T-helper 9 cell (primary cell): ENCODE measurements at places on chromosomes 2 and 18.

- no peak for DNase-seq
Observed at GRCh38 chr2:215791481-215791937, 221.8 kb downstream of the MREG start.

- DNase-seq = no peak
Observed at GRCh38 chr2:238631491-238632180, 204.9 kb downstream of the ASB1 start.

DNA sequence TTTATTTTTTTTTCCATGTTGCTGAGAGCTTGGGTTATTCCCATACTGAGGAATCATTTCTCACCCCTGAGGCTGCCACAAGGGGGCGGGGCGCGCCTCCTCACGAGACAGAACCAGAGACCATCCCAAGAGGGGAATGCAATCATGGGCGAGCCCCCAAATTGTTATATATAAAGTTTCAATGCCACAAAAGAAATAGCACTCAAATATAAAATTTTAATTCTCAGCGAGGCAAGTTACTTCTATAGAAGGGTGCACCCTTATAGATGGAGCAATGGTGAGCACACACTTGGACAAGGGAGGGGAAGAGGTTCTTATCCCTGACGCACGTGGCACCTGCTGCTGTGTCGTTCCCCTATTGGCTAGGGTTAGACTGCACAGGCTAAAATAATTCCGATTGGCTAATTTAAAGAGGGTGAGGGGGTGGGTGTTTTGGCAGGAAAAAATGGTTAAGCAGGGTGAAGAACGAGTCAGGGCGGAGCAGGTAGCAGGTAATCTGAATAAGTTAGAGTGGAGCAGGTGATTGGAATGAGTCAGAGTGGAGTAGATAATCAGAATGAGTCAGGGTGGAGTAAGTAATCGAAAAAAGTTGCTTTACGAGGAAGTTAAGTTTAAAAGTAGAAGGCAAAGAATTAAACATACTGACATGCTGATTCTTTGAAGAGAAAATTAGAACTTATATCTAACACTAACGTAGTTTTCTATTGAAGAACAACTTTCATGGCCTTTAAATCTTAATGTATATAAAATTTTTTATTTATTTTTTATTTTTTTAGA, 177.5 kb downstream of the MTCL1 start:
- DNase-seq = no peak

DNA sequence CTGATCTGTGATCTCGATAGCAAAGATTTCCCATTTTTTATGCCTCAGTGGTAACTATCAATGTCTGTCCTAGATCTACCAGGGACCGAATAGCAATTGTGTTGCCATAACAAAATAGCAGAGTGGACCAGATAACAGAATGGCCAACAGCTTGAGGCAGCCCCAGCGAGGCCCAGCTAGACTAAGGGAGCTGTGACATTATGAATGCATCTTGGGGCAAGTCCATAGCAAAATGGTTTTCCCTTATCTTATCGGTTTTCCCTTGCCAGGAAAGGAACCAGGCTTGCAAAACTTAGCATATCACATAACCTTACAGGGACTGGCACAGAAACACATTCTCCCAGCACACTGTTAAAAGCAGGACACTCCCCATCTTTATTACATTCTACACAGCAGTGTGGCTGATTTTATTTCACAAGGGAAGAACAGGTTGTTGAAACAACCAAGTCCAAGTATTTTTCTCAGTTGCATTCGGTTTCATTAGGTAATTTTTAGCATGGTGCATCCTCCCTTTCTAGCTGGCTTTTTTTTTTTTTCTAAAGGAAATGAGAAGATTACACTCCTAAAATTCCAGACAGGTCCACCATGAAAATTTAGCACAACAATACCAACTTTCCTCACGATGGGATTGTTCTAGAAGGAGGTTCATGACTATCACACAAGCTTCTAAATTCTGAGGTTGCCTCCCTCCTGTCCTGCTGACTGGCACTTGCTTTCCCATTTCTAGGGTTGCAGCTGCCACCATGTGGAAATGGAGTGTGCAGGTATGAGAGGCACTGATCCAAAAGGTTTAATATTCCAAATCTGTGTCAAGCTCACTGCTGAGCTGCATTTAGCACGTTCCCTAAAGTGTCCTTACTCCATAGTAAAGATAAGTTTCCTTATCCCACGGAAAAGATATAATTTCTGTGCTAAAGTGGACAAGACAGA, 97.0 kb upstream of the SLC35G4 start:
- no peak for DNase-seq

GRCh38 chr2:157722580-157723234, 94.0 kb upstream of the ACVR1C start:
- no peak for DNase-seq

- DNase-seq = no peak
Observed at GRCh38 chr18:62610701-62611411, 88.0 kb downstream of the ZCCHC2 start.

DNA sequence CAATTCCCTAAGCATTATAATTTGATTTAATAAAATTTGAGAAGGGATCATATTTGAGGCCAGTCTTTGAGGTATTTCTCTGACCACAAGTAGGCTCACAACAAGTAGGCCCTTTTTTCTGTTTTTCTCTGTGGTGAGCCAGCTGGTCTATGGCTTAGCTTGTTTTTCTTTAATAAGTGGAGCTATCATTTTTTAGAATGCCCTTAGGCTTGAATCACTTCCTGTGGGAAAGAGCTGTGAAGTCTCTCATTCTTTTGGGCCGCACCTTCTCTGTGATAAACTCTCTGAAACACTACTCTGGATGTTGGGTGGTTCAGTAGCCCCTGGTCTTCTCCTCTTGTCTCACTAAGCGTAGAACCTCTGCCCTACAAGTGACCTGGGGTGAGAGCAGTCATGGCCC, 235.9 kb downstream of the SUCLG1 start:
- no peak for DNase-seq

DNA sequence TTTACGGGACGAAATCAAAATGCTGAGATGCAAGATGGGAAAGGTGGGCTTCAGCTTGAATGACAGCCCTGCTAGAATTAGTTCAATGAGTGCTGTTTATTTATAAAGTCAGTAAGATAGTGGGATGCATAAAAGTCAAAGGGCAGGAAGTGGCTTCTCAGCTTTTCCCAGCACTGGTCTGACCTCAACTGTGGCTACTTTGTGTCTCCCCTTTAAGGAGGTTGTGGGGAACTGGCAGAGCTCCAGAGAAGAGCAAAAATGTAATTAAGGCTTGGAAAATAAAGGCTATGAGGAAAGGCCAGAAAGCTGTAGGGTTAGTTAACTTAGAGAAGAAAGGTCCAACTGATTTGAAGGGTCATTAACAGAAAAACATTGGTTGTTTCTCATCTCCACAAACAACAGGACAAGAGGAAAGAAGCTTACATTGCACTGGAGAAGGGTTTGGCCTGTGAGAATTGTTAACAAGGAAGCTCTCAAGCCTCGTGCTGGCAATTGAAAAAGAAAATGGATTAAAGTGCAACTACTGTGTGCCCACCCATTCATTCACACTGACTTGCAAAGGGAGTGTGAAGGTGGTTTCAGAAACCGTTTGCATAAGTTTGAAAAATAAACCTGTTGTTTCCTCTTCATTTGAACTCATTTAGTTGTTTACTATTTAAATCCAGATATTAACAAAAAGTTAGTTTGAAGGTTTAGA, 68.8 kb upstream of the CD28 start:
- DNase-seq = no peak

DNA sequence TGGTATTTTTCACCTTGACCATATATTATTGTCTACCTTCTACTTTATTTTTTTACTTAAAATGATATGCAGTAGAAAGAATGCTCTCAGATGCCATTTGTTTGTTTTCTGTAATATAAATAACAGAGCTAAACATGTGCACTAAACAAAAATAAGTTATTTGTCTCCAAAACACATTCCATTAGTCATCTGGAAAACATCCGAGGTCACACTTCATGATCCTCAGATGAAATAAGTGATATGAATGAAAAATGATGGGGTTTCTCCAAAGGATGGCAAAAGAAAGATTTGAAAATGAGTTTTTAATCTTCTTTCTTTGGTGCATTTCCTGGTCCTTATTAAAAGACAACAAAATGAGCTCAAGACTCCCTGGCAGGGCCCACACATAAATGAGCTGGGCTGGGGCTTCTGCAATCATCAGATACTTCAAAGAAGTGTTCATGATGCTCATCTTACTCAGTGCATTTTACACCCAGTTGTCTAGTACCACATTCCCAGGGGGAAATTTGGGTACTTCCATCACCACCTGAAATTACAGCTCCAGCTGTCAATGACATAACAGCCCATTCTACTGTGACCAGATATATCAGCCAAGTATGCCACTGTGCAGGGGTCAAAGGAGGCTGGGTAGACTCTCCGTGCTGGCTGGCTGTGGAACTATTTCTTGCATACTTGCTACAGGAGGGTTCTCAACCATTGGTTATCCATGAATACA, 283.5 kb downstream of the PID1 start:
- DNase-seq = no peak

DNA sequence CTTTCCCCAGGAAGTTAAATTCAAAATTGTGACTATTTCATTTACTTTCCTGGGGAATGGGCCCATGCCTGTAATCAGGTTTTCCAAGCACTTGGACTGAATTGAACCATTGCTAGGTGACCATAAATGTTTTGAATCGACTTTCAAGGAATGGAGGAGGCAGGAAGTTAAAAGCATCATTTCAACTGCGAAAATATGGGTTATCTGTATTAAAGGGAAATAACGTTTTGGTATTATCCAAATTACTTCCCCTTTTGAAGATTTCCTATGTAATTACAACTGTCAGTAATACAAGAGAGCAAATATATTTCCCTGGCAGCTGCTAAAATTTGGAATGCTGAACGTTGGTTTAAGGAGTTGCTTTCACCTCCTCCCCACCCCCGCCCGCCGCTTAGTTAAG, 19.0 kb downstream of the PNO1 start:
- no peak for DNase-seq

DNA sequence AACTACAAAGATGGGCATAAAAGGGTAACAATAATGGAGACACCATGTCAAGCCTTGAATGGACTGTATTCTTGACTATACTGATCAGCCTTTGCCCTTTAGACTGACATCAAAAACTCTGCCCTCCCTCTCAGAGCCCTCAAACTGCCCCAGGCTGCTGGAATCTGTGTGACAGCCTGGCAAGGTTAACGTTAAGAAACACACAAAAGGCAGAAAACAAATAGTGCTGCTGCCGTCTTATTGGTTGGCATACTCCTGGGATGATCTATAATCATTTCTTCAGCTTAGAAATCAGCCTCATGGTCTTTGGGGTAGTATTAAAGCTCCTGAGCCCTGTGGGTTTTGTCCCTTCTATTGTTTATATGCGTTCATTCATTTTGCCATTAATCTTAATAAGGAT, 338.0 kb downstream of the DCC start:
- DNase-seq = no peak

- no peak for DNase-seq
Observed at GRCh38 chr2:207901401-207901800, 123.9 kb downstream of the PLEKHM3 start.

DNA sequence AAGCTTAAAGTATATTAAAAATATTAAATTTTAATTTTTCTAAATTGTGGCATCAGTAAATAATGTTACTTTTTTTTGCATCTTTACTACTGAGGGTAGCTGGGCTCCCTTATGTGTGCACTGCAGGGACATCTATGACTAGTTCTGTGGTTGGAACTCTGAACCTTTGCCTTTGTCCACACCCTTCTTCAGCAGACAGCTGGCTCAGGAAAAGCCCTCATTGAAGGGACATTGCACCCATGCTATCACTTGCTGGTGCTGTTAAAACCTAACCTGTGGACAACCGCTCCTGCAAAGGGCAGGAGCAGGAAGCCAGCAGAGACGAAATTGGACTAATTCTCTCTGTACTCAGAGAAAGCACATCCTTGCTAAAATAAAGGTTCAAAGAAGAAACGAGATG, 30.1 kb downstream of the MOCOS start:
- DNase-seq = no peak

DNA sequence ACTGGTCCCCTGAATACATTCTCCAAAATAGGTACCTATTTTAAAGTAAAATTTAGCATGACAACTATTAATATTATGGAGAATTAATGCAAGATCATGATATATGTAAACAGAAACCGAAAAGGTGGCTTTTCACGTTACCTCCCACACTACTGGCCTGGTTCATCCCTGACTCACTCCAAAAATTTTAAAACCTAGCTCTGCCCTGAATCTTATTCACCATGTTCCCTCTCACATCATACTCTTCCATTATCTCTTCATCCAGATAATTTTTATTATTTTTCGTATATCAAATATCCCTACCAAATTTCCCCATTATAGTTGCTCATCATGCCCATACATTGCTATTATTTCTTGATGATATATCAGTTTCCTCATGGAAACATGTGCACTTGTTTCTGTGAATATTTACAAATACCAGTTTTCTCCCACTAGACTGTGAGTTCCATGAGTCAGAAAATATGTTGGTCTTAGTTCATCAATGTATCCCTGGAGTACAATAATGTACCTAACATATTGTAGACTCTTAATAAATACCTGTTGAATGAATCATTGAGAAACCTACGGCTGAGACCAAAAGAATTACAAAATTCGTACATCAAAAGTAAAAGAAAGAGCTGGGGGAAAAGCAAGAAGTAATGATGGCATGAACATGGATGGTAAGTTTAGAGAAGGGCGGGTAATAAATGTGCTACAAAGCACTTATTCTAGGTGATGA, 360.1 kb upstream of the CHAC2 start:
- DNase-seq = no peak

DNA sequence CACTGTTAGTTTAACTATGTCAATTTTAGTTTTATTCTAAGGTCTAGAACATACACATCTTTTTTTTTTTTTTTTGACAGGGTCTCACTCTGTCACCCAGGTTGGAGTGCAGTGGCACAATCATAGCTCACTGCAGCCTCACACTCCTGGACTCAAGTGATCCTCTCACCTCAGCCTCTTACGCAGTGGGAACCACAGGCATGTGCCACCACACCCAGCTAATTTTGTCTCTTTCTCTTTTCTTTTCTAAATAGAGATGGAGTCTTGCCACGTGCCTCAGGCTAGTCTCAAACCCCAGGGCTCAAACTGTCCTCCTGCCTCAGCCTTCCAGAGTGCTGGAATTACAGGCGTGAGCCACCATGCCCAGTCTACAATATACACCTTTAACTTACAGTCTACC, 69.5 kb upstream of the CHRNA1 start:
- no peak for DNase-seq

- no peak for DNase-seq
Observed at GRCh38 chr2:64537991-64538390, 13.9 kb downstream of the AFTPH start.

DNA sequence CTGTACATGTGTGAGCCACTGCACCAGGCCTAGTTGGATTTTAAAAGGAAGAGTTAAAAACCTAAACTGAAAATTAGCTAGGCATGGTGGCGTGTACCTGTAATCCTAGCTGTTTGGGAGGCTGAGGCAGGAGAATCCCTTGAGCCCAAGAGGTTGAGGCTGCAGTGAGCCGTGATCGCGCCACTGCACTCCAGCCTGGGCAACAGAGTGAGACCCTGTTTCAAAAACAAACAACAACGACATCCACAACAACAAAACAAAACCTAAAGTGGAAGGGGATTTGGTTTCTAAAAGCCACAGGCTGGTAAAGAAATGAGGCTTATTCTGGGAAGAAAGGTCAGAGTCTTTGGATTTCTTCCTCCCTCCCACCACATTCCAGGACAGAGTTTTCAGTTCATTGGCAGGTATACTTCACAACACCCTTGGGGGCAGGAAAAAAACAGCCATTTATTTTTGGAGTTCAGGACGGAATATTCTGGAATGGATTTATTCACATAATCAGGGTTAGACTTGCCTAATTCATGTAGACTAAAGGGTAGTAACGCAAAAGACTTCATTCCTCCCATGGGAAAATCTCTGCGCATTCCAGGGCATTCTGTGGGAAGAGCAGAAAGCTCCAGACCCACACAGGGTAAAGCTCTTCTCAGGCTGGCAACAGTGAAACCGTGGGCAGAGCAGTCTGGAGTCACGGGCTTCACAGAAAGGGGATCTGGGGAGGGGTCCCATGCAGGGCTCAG, 34.9 kb downstream of the TEX44 start:
- no peak for DNase-seq
